ENCODE measurements at places on chromosomes 11 and 22.

GRCh38 chr11:83823461-83824025, 537.4 kb upstream of the CCDC90B start:
- DNase-seq: no peak

GRCh38 chr22:28734393-28734792, 7.2 kb downstream of the CHEK2 start:
- DNase-seq: no peak

- DNase-seq: no peak
Observed at GRCh38 chr11:12123273-12123672, 12.9 kb downstream of the MICAL2 start.

DNA sequence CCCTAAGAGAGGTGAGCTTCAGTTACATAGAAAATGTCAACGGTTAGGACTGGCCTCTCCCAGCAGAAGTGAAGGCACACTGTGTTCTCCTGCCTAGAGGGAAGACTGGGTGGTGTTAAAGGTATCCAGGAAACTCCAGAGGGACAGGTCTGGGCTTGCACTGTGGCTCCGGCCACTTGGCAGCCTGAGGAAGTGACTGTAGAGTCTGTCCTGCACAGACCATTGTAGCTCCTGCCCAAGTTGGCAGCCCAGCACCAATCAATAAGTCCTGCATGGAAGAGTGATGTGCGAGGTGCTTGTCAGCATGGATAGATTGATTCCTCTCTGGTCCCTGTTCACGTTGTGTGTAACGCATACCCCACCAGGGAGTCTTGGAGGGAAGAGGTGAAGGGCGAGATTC, 284.8 kb downstream of the TENM4 start:
- DNase-seq: no peak

- DNase-seq: no peak
Observed at GRCh38 chr11:61834278-61835048, 6.4 kb downstream of the FADS2 start.

GRCh38 chr22:49789289-49790141, 38.2 kb downstream of the BRD1 start:
- peak; percentile 57 for DNase-seq
